Myocyte (in vitro differentiated cells): ENCODE measurements at places on chromosomes 16 and 17. TPM values are rescaled to one million over a fixed set of nuclear protein-coding genes. Genes with fewer than 3 reads are reported as not detected.

The EPOP gene
- 0.94 and 1.2 TPM in 2 replicates for total RNA-seq

The LRRC37A gene
- total RNA-seq: 1.1 and 1.5 TPM in 2 replicates

The RHBDL3 gene
- total RNA-seq: 0.16 and 0.36 TPM in 2 replicates

The WNK4 gene
- 0.16 TPM in 1 of 2 replicates, not detected in the other for total RNA-seq

The SPNS3 gene
- total RNA-seq: not detected in 2 replicates

The MED1 gene
- 20.8 and 22.2 TPM in 2 replicates for total RNA-seq

The ALOXE3 gene
- total RNA-seq: not detected in 2 replicates

The CCL17 gene
- total RNA-seq: not detected in 2 replicates

The CNTROB gene
- 11.3 and 14.1 TPM in 2 replicates for total RNA-seq

The TEX19 gene
- 0.80 and 1.1 TPM in 2 replicates for total RNA-seq

The CLEC18B gene
- 1.2 and 1.6 TPM in 2 replicates for total RNA-seq

DNA sequence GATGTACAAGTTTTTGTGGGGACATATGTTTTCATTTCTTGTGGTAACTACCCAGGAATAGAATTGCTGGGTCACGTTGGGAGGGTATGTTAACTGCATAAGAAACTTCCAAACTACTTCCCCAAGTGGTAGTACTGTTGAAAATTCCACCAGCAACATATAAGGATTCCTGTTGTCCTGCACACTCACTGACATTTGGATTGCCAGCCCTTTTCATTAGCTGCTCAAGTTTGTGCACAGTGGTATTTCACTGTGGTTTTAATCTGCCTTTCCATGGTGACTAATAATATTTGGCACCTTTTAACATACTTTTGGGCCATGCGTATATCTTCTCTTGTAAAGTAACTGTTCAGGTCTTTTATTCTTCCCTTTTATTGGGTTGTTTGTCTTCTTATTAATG, 103.3 kb downstream of the GNAO1 start:
- peak; percentile 31 for DNase-seq

DNA sequence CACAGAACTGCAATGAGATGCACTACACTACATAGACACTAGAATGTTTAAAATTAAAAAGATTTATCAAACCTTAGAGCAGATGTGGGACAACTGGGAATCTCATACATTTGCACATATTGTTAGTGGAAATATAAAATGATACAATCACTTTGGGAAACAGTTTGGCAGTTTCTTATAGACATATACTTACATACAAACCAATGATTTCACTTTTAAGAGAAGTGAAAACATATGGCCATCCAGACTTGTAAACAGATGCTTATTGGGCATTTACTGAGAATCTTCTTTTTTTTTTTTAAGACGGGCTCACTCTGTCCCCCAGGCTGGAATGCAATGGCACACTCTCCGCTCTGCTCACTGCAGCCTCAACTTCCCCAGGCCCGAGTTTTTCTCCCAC, 50.1 kb downstream of the AXIN2 start:
- DNase-seq: no peak

- DNase-seq: no peak
Measured at GRCh38 chr17:4710693-4711634, 532 bp downstream of the ARRB2 start.

- DNase-seq: peak; percentile 9
Measured at GRCh38 chr16:89805136-89805905, 11.1 kb downstream of the FANCA start.

GRCh38 chr17:33858121-33858520, 397.0 kb upstream of the CCL2 start:
- DNase-seq: no peak

DNA sequence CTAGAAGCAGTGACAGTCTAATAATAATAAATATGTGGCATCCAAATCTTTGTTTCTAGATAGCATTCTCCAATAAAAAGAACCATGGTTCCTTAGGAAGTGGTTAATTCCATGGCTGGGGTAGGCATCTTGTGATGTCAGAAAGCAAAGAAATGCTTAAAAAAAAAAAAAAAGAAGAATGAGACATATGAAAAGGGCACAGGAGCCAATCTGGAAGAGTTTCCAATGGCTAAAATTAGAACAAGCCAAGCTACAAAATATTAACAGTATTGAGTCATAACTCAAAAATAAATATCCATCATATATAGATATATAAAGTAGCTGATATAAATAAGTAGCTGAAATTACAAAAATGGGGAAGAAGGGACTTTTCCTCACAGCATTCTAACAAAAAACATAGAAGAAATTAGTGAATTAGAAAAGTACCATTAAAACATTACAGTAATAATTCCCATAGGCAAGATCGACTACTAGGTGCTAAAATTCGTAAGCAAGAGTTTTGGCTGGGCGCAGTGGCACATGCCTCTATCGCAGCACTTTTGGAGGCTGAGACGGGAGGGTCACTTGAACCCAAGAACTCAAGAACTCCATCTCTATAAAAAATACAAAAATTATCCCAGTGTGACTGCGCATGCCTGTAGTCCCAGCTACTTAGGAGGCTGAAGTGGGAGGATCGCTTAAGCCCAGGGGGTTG, 111.3 kb downstream of the TRIM37 start:
- no peak for DNase-seq

DNA sequence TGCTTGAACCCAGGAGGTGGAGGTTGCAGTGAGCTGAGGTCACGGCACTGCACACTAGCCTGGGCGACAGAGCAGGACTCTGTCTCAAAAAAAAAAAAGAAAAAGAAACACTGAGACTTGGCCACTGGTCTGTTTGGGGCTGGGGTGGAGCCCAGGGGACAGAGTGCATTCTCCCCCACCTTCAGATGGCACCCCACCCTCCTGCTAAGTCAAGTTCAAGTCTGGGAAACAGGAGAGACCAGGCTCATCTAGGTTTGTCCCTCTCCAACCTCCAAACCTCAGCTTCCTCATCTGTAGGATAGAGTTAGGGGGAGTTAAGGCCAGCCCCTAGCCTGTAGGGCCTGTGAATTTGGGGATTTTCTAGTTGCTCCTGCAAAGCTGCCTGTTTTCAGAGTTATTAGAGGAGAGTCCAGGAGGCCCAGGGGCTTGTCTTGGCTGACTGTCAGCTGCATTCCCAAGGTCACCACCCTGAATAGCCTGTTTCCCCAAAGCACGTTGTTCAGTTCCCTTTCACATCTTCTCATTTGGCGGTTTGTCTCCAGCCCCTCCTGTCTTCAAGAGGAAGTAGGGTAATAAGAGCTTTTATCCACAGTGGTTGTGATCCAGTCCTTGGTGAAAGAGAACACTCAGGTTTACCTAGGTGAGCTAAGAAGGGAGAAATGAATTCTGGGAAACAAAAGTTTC, 2.2 kb downstream of the MT3 start:
- DNase-seq: no peak

DNA sequence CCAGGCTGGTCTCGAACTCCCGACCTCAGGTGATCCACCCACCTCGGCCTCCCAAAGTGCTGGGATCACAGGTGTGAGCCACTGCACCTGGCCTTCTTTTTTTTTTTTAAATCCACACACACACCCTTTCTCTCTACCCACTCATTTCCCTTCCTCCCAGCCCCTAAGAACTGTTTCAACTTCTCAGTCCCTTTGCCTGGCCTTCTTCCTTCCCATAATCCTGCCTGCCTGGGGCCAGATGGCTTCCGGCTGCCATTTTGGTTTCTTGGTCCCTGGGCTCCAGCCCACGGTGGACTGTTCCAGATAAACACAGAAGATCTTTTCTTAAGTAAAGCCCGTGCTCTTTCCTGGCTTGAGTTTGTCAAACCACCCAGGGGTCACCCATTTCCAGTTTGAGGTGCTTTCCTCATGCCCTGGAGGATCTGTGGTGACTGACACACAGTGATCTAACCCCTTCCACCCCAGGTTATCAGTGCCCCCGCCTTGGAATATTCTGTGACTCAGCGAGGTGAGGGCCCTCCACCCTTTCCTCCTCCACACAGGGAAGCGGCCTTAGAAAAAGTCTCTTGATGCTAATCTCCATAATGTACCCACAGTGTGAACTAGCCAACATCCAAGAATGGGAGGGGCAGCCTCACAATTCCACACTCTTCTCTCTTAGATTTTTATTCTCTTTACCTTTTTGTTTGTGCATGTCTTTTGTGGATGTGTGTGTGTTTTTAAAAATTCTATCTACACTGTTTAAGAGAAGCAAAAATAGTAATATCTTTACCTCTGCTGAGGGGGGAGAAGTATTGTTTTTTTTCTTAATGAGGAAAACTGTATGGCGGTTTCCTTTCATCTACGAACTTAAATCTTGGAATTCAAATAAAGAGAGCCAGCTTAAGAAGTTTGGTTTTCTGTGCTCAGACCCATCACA, 60.0 kb downstream of the CRISPLD2 start:
- DNase-seq: no peak

GRCh38 chr17:75588596-75589011, 1.0 kb downstream of the MYO15B start:
- no peak for DNase-seq

DNA sequence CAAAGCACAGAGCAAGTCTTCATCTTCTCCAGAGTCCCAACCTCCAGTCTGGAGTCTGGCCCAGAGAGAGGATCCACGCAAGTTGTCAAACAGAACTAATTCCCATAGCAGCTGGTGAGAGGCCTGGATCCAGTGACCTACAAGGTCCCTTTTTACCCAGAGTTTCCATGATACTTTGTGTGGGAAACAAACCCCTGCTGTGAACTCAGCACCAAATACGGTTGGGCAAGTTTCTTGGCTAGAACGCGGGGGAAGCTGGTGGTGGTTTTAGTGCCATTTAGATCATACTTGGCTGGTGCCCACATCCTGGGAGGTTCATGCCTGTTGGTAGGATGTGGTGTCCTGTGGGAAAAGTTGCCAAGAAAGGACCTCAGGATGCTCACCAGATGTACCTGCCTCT, 18.1 kb downstream of the TMC7 start:
- peak; percentile 93 for DNase-seq

DNA sequence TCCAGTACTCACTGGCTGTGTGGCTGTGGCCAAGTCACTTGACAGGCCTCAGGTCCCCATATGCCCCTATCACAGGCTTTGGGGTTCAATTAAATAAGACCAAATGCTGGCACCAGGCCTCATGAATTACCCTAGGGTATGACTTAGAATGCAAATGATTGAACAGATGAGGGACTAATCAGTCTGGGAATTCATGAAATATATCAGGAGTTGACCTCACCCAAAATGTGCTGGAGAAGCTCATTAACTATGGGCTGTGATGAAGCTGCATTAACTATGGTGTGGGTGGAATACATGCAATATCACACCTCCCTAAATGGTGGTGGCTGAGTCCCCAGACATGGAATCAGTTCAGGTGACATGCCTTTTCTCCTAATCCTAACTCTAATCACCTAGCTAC, 72.1 kb downstream of the DNAH3 start:
- no peak for DNase-seq

DNA sequence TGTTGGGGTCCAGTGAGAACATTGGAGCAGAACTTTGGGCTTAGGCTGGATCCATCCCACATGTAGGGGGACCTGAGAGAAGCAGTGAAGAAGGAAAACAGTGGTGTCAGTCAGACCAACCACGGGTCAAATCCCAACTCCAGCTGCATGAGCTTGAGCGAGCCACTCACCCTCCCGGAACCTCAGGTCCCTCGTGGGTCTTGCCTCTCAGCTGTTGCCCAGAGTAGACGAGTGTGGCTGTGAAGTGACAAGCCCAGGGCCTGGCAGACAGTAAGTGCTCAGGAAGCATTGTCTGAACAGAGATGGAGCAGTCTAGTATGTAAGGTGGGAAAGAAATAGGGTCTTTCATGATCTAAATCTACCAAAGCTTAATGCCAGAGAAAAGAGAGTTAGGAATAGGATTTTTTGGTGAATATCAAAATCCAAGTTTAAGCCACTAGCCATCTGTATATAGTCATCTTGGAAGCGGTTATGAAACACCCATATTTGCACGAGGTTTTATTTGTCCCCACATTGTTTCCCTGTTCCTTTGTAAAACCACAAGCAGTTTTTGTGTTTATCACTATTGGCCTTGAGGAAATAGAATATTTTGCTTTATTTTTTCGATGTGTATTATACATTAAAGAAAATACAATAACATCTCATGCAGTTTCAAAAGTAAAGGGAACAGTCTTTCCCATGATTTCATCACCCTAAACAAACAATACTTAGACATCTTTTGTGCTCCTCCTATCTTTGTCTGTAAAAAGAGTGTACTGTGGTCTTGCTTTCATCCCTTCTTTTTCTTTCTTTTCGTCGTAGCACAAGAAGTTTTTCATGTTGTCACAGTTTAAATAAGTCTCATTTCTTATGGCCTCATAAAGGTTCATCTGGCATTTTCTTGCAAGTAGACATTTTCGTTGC, 112.0 kb downstream of the CLEC16A start:
- DNase-seq: peak; percentile 82

DNA sequence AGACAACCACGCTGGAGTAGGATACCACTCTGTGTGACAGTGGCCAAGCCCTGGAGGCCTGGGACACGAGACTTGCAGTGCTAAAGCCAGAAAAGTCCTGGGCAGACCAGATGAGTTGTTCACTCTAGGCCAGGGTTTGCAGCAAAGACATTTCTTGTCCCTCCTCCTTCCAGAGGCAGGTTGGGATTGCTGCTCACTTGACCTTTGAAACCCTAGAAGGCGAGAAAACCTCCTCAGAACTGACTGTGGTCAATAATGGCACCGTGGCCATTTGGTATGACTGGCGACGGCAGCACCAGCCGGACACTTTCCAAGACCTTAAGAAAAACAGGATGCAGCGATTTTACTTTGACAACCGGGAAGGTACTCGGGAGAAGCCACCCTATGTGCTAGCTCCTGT, 9.8 kb upstream of the EPN3 start:
- peak; percentile 29 for DNase-seq

DNA sequence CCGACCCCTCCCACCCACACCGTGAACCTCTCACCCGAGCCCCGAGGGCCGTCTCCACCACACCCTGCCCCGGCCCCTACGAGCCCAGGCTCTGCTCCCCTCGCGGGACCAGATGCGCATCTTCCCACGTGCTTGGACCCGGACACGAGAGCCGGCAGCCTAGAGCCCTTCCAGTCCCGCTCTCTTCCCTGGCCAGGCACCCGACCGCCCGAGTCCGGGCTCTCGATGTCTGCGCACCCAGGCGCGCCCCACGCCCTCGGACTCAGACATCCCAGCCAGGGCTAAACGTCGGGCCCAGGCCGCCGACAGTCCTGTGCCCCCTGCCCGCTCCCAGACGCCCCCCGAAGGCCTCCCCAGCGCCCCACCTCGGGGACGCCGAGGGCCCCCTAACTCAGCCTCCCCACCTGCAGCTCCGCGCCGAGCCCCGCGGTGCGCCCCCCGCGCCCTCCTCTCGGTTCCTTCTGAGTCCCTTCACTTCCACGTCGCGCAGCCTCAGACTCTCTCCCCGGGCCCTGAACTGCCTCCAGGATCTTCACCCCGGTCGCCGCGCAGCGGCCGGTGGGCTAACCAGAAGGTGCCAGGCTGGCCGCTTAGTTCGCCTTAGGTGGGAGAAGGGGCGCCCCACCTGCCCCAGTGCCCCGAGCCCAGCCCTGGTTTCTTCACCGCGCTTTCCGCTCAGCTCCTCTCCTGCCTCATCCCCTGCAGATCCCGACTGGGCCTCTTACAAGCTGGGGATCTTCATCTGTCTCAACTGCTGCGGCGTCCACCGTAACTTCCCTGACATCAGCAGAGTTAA, 688 bp downstream of the ADAP2 start:
- no peak for DNase-seq

- no peak for DNase-seq
Measured at GRCh38 chr17:39146273-39146672, 5.2 kb downstream of the PLXDC1 start.

- no peak for DNase-seq
Measured at GRCh38 chr17:45332505-45332904, 15.7 kb upstream of the MAP3K14 start.
